Activated T-helper 1 cell treated with Interleukin-2 at 50 U/mL for 16 hours (primary cell): ENCODE measurements at places on chromosomes 11 and 22.

DNA sequence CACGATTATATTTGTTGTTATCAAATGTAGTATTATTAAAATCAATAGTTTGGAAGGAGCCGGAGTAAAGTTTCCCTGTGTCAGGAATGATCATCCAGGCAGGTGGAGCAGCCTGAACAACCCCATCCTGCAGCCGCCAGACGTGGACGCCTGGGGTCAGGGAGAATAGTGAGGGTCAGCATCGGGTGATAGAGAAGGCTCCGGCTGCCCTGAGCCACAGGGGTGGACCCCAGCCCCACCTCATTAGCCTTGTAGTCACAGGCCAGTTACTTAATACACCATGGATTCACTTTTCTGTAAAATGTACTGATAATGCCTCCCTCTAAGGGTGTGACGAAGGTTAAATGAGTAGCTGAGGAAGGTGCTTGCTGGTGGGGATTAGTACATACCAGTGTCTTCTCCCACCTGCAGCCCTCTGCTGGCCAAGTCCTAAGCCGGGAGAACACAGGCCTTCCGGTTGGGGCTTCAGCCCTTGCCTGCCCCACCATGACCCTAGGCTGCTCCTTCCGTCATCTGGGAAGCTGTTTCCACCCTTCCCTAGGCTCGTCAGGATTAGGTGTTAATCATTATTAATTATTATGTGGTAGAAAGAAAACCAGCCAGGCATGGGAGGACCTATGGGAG, 14.9 kb downstream of the TMEM121B start:
- no peak for DNase-seq

DNA sequence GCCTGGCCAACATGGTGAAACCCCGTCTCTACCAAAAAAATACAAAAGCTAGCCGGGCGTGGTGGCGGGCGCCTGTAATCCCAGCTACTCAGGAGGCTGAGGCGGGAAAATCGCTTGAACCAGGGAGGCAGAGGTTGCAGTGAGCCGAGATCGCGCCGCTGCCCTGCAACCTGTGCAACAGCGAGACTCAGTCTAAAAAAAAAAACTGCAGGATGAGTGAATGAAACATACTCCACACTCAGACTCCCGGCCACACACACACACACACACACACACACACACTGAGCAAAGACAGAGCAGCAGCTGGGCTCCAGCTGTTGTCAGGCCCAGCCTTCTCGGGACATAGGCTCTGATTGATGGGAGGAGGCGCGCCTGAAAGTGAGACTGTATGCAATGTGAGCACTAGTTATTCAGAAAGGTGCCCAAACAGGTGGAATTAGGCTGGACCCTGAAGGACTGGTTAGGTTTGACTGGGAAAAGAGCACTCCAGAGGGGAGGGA, 1.5 kb upstream of the PLEKHA7 start:
- no peak for DNase-seq

GRCh38 chr11:61041755-61042518, 60.4 kb upstream of the CD5 start:
- peak; percentile 79 for DNase-seq

DNA sequence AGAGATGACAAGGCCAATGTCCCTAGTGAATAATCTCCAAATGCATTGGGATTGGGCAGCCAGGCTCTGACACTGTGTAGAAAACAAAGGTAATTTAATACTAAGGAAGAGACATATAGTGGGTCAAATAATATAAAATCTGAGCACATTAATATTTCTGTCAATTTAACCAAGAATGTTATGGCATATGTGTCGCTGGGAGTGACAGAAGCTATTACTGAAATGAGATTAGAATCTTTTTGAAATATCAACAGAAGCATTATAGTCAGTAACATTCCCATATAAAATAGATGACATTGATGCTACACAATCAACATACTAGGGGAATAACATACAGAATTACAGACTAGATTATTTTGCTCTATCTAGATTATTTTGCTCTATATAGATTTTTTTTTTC, 114.0 kb downstream of the BLID start:
- no peak for DNase-seq

DNA sequence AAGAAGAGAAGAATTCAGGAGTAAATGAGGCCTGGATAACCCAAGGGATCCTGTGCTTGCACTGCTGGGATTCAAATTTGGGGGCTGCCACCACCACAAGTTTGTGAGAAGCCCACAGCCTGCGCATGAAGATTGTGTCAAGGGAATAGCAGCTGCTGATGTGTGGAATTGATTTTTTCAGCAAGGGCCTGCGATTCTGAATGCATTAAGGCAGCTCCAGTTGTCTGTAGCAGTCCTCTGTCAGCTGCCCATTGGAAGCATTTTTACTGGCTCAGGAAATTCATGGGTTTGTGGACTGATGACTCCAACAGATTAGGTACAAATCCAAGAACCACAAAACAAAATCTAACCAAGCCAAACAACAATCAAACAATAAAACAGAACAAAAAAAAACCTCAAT, 14.0 kb downstream of the ARVCF start:
- DNase-seq, result no peak

DNA sequence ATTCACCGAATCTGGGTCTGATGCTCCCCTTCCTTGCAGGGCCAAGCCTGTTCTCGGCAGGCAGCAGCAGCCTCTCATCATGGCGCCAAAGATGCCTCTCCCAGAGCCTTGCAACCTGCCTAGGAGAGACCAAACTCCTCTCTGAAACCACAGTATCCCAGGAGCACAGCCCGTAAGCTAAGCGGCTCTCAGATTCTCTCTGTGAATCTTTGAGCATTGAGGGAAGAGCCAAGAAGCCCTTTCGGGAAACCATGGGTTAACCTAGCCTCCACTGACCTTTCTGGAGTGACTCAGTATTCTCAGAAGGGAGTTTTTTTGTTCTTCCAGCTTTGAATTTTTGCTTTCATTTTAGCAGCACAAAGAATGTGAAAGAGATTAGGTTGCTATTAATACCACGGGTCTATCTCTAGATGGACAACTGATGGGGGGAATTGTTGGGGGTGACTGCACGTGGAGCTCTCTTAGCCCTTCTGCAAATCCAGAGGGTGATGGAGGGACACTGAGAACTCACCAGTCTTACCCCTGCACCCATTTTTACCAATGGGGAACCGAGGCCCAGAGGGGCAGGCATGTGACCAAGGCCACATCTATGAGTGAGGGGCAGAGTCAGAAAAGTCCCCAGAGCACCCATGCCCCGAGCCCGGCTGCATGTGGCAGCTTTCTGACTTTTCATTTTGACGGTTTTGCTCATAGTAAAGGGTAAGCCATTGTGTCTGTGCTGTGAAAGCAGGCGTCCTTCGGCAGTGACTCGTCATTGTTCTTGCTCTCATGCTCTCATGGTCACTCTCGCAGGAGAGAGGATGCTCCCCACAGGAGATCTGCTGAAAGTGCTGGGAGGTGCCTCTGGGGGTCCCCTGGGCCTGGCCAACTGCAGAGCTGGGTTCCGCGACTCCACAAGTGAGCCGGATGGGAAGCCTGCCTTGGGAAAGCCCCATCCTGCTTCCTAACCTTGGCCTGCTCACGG, 36.0 kb downstream of the IRAG1 start:
- no peak for DNase-seq

- no peak for DNase-seq
Measured at GRCh38 chr11:106329273-106330018, 252.0 kb downstream of the AASDHPPT start.

DNA sequence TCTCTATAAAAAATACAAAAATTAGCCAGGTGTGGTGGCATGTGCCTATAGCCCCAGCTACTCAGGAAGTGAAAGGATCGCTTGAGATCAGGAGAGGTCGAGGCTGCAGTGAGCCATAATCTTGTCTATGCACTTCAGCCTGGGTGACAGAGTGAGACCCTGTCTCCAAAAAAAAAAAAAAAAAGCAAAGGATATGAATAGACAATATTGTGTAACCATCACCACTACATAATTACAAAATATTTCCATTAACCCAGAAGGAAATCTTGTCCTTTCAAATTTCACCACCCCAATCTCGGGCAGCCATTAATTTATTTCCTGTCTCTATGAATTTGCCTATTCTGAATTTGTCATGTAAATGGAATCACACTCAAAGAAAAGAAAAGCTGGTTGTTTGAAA, 21.2 kb downstream of the RSF1 start:
- DNase-seq, result no peak

- no peak for DNase-seq
Measured at GRCh38 chr22:45783021-45783420, 111.4 kb downstream of the ATXN10 start.

DNA sequence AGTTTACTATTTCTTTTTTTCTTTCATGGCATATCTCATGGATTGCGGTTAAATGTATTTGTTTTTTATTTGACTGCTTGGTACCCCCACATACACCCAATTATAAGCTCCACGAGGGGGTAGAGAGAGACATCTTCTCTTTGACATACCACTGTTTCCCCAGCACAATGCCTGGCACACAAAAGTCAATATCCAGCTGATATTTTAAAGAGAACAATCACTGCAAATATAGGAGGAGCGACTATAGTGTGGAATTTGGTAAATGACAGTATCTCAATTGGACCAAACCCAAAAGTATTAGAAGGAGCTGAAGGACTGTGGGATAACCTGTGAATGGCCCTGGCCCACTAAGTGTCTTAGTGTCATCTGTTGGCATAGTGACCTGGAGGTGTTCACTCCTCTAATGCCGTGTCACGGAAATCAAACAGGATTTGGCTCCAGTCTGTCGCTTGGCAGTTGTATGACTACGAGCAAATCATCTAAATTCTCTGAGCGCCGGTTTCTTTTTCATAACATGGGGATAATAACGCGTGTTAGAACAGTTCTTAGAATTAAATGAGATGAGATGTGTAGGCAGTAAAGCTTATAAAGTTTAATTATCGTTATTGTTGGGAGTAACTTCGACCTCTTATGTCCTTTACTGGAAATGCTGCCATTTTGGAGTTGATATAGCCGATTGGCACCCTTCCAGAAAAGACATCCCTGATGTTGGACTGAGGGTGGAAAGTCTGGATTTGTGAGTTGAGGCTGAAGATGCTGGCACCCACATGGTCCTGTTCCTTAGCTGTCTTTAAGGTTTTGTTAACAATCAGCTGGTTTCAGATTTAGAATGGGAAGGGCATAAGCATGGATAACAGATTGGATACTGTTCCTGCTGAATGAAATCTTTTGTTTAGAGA, 144.5 kb downstream of the DBX1 start:
- DNase-seq, result no peak

GRCh38 chr11:1116104-1116503, 41.4 kb downstream of the MUC2 start:
- no peak for DNase-seq

GRCh38 chr11:96187822-96188221, 155.2 kb downstream of the MAML2 start:
- DNase-seq, result no peak

DNA sequence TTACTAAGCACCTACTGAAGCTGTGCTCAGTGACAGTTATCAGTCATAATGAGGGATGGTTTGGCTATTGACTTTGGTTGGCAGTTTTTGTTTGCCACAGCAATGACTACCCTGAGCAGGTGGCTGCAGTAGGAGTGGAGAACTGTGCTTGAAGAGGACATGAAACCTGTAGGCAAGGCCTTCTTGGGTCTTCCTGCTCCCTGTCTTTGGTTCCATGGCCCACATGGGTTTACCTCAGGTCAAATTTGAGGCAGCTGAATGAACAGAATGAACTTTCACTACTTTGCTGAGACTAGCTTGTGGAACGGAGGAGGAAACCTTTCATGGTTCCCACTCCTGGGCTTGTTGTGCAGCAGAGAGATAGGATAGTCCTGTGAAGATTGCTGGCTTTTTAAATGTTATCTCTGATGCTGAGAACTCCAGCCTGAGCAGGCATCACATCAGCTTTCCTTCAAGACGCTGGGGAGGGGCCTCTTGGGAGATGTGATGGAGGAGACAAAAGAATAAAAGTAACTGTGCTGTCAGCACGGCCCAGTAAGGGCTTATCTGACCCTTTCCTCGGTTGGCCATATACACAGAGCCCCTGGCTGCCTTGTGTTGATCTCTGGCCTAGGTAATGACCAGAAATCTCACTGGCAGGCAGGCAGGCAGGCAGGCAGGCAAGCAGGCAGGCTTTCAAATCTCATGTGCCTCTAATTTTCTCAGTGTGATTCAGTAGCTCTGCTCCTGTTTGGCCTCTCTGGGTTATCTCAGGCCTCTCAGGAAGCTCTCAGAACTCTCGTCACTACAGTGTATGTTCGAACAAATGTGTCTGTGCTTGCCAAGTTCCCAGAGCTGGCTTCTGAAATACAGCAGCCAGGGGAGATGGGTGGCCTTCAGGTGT, 12.0 kb downstream of the STIM1 start:
- no peak for DNase-seq

DNA sequence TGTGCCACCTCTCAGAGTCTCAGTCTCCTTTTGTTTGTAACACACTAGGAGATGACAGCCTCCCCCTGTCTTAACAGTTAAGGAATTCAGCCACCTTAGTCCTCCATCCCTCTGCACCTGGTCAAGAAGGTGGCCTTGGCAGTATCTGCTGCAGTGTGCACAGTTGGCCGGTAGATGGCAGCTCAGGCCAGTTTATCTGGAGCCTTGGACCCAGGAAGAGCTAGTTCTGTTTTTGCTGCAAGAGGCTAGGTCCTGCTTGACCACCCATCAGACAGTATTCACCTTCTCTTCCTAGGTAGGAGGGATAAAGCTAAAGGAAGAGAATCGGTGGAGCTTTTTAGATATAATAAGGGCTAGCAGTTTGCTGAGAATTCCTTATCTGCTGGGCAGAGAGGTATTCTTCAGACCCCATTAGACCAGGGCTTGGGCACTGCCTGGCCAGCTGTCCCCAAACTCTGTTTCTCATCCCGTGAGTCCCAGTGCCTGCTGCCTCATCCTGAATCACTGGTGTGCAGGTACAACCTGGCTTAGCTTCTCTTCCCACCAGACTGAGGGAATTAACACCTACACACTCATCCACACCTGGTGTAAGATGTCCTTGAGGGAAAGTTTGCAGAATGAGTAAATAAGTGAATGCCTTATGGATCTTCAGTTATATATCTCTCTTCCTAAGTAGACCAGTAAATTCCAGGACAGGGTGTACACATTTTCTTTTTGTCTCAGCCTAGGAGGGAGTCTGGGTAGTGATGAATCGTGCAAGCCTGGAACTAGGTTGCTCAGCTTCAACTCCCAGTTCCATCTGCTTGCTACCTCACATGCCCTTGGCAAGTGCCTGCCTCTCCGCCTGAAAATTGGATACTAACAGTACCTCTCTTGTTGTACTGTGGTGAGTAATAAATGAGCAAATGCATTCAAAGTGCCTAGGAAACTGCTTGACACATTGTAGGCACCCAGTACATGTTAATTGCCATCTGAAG, 70.8 kb upstream of the NARS2 start:
- DNase-seq, result peak; percentile 7

GRCh38 chr11:126969865-126970479, 30.6 kb downstream of the KIRREL3 start:
- DNase-seq, result no peak

DNA sequence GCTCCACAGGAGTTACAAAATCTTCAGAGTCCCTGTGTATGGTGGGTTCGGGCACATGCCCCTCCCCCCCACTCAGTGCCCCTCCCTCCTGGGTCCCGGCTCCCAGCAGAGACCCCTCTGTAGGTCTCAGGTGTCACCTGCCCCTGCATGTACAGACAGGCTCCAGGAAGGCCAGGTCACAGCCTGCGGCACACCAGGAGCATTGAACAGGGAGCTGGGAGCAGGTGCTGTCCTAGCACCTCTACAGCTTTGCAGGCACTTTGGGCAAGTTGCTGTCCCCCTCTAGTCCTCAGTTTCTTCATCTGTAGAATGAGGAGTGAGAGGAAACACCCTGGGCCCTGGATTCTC, 80.1 kb upstream of the RTL6 start:
- no peak for DNase-seq
